ENCODE measurements at places on chromosomes 1 and 21.

DNA sequence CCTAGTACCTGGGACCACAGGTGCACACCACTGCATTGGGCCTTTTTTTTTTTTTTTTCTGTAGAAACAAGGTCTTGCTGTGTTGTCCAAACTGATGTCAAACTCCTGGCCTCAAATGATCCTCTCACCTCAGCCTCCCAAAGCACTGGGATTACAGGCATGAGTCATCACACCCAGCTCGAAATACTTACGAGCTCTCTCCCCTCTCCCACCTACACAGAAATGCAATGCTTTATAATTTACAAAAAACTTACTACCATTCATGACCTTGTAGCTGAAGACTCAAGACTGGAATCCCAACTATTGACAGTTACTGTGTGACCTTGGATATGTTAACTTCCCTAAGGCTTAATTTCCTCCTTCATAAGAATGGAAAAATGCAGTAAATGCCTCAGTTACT, 18.7 kb downstream of the FOXJ3 start:
- DNase-seq: no peak

- DNase-seq: no peak
Observed at GRCh38 chr1:114700036-114700600, 4.8 kb upstream of the AMPD1 start.

DNA sequence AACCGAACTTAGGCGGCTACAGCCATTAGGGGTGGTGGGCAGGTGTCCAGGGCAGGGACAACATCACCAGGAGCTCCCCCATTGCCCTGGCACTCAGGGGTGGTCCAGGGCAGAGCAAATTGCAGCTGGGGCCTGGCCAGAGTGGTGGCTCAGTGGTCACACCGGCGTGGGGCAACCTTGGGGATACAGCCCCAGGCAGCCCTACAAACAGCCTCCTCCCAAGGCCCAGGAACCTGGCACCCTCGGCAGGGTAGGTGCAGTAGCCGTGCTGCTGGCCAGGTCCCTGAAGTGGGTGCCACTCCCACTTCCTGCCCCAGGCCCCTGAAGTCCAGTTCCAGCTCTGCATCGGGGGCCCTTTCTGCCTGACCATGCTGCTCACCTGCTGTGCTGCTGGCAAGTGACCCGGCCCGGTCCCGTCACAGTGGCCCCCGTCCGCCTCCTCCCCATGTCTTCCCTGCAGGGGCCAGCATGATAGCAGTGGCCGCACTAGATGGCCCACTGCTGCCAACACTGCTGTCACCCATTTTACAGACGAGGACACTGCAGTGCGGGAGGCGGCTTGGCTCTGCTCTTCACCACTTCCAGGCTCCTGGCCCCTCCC, 712.8 kb downstream of the MATN1 start:
- no peak for DNase-seq

DNA sequence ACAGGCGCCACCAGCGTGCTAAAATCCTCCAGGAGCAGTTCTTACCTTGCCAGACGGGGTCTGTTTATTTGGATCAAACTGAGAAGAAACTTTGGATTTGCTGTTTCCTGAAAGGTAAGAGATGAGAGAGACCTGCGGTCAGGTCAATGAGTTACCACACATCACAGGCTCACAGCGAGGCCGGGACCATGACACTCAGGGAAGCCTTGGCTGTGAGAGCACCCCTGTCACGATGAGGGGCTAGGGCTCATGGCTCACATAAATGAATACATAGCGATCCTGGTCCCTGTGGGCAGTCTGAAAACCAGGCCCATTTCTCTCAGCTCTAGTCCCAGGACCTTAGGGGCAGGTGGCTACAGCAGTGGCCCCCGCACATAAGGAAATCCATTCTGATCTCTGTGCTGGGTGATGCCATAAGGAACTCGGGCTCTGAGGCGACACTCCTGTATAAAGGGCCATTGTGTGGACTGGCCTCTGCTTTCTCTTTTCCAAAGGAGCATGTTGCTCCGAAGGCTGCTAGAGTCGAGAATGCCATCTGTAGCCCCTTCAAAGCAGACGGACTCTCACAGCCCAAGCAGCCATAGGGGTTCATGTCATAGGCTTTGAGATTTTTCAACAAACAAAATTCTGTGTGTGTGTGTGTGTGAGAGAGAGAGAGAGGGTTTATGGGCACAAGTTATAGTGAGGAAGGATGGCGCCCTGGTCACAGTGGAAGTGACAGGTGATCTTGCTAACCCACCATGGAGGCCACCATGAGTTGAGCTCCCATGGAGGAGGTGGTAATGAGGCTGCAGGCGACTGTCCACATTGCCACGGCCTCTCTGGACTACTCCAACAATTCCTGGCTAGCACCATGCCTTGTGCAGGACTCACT, 9.0 kb upstream of the SRM start:
- DNase-seq: no peak

DNA sequence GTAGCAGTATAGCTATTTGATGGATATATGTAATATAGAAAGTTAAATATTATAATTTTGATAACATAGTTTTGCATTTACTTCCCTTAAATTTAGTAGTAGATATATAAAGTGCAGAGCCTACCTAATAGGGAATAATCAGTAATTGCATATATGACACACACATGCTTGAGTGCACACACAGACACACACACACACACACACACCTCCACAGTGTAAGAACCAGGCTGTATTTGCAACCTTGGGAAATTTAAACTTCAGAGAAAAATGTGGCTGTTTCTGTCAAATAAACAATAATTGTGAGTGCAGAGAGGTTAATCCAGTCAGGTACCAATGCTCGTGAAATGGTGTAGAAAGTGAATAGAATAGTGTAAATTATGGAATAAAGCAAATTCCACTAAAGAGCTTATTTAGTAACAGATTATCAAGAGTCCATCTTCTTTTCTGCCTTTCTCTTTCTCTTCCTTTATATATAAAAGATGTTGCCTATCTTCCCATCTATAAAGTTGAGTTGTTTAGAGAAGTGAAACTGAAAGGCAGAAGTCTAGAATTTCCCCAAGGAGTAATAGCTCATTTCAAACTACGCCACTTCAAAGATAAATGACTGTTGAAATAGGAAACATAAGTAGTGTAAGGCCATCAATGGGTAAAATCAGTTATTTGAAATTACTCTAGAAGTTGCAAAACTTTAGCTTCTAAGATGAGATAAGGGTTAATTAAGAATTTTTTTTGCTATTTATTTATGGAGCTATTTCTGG, 273.7 kb downstream of the SRGAP2C start:
- no peak for DNase-seq

DNA sequence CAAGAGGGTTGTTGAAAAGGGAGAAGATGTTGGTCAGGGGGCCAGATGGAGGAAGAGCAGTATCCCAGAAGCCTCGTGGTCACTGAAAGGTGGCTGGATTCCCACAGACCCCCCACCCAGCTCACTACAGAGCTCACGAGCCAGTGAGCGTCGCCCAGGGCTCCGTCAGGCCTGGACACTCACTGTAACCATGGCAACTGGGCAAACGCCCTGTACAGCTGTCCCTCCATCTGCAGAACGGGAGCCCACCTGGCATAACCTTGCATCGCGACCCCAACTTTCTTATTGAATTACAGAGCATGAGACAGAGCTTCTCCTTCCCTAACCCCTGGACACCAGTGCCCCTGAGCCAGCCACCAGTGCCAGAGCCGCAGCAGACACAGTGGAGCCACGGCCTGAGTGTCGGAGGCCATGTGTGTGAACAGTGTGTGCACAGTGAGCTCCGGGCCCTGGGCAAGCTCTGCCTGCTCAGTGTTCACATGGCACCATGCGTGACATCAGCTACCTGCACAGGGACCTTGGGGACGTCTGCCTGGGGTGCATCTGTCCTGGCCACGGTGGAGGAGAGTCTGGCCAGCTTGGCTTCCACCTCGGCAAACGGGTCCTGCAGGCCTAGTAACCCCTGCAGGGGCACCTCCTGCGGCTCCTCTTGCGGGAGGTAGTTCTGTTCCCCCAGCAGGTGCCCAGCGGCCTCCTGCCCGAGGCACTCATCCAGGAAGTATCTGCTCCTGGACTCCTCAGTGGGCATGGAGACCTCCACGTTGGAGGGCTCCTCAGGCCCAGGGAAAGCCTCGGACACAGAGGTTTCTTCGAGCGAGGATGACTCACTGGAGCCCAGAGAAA, 25.9 kb upstream of the DDOST start:
- no peak for DNase-seq

- DNase-seq: no peak
Observed at GRCh38 chr1:221363039-221363438, 378.9 kb downstream of the DUSP10 start.

- no peak for DNase-seq
Observed at GRCh38 chr21:45856442-45856841, 125.1 kb upstream of the COL6A1 start.

- no peak for DNase-seq
Observed at GRCh38 chr1:222757646-222758268, 20.8 kb downstream of the FAM177B start.

- DNase-seq: no peak
Observed at GRCh38 chr1:93969371-93969770, 60.1 kb upstream of the GCLM start.

- no peak for DNase-seq
Observed at GRCh38 chr21:31088474-31088751, 50.1 kb upstream of the KRTAP19-8 start.

- peak; percentile 20 for DNase-seq
Observed at GRCh38 chr21:17542371-17543011, 29.6 kb downstream of the CXADR start.

DNA sequence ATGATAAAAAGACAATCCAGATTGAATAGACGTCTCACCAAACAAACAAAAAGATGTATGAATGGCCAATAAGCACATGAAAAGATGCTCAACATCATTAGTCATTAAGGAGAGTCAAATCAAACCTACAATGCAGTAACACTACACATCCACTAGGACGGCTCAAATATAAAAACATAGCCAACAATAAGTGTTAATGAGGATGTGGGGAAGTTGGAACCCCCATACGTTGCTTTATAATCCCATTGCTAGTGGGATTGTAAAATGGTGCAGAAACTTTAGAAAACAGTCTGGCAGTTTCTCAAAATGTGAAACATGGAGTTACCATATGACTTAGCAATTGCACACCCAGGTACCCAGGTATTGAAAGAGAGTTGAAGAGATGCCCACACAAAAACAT, 14.7 kb upstream of the IL24 start:
- DNase-seq: no peak

GRCh38 chr1:221527302-221527701, 214.6 kb downstream of the DUSP10 start:
- DNase-seq: no peak

GRCh38 chr1:230496451-230496850, 70.3 kb upstream of the PGBD5 start:
- DNase-seq: no peak

- DNase-seq: no peak
Observed at GRCh38 chr1:202181586-202181985, 12.0 kb upstream of the LGR6 start.

DNA sequence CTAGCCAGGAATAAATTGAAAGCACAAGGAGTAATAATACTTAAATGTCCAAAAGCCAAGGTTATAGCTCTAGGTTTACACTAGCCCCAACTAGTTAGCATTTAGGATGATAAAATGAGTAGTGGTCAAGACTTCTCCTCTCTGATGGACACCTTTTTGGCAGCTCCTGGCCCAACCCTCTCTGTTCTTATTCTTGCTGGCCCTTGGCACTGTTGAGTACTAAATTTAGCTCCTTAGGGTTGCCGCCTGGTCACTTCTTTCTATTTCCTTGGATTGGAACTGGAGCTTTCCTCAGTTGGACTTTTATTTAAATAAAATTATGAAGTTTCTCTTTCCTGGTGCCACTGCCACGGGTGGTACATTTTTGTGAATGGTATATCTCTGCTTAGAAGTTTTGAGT, 28.3 kb downstream of the ARID1A start:
- no peak for DNase-seq

DNA sequence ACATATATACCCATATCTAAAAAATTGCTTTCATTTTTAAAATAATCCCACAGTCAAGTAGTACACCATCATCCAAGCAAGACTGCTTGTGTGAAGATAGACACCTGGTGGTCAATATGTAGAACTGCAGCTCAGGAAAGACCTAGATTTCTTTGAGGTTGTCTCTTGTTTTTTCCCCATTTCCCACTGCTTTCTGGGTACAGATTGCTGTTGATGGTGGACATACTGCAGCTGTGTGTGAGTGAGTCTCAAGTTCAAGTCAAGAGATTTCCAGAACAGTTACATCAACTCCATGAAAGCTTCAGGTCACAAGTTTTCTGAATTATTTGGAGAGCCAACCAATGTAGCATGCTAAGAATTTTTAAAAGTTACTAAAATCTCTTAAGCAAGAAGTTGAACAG, 306.4 kb downstream of the DUSP10 start:
- DNase-seq: no peak

DNA sequence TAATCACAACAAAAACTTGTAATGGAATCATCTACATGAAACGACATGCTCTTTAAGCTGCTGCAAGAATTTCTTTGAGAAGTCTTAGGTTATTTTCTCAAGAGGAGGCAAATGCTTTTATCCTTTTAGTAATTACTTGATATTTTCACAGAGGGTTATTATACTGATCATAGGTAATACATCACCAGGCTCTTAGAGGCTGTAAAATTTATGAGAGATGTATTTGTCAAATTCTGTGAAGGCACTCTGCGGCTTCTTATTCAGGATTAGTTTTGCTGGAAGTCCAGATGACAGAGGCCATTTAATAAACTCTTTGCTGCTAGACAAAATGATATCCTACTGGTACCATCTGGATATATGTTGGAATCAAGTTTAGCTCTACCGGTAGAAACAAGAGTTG, 624.3 kb upstream of the BRINP3 start:
- DNase-seq: no peak

- DNase-seq: peak; percentile 33
Observed at GRCh38 chr1:55337801-55338447, 122.8 kb upstream of the USP24 start.

DNA sequence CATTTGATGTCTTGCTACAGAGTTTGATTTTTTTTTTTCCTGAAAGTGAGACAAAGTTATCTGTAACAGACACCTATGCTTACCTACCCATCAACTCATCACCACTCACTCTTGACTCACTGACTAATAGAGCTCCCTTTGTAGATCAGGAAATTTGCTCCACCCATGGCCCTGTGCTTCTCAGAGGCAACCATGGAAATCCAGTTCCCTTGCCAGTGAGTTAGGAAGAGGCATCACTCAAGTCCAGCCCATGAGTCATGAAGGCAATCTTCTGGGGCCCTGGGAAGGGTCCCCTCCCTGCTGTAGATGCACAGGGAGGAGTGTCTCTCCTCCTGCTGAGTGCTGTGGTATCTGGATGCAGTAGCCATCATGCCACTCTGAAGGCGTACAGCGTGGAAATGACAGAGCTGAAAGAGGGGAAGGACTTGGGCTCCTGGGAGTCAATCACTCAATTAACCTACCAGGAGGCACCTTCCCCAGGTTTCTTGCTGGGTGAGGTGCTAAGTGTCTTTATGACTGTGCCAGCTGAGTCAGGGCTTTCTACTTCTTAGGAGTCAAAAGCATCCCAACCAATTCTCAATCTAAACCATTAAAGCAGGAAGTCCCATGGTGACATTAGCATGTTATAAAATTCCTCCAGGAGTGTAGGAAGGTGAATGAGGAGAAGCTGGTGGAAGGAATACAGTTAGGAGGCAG, 56.1 kb downstream of the DNTTIP2 start:
- DNase-seq: no peak

- DNase-seq: peak; percentile 48
Observed at GRCh38 chr1:223269006-223269405, 95.0 kb downstream of the SUSD4 start.

All from HuH-7.5 (cell line).